KBM-7 (cell line): ENCODE measurements at places on chromosomes 7 and 10.

GRCh38 chr10:48655411-48656240 is 29.0 kb upstream of the WDFY4 start:
- DNase-seq = no peak

DNA sequence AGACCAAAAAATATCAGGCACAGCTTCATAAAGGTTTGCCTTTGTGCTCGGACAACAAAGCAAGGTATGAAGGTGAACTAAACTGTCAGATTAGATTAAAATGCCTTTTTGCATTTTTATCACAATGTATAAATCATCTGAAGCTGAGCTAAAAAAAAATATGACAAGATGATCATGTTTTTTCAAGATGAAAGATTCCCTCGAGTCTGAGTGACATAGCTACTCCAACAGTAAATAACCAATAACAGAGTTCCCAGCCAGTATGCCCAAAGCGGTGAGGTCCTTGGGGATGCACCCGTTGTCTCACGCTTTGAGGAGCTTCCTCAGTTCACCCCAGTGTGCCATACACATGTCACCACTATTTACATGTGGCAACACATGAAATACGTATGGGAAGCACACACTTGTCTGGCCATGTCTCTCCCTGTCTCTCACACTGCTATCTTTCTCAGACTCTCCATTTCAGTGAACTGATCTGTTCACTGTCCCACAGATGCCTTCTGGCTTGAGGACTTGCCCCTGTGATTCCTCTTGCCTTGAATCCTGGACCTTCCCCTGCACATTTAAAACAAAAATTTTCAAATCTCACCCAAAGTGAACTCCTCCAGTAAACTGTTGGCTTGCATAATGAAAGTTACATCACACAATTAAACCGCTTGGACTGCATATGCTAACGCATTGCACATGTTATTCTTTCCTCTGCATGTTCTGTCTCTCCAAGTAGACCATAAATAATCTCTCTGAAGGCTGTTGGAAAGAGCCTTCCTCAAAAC is 2.6 kb upstream of the PIK3CG start:
- no peak for DNase-seq

GRCh38 chr7:12731214-12731656 is 43.8 kb downstream of the ARL4A start:
- peak; percentile 60 for DNase-seq

GRCh38 chr10:97759946-97760345 is 11.9 kb downstream of the SFRP5 start:
- DNase-seq = no peak
